ENCODE measurements at places on chromosomes 13 and 19. TPM values are rescaled to one million over a fixed set of nuclear protein-coding genes. Genes with fewer than 3 reads are reported as not detected.

- DNase-seq: no peak
Observed at GRCh38 chr13:110173247-110173818, 133.6 kb downstream of the COL4A1 start.

GRCh38 chr13:92255526-92255925 lies 857.1 kb downstream of the GPC5 start:
- DNase-seq: no peak

Gene CBY2
- total RNA-seq: not detected

Gene DCT
- total RNA-seq: 0.05 TPM

GRCh38 chr13:113267642-113268405 lies 29.2 kb upstream of the LAMP1 start:
- DNase-seq: no peak

DNA sequence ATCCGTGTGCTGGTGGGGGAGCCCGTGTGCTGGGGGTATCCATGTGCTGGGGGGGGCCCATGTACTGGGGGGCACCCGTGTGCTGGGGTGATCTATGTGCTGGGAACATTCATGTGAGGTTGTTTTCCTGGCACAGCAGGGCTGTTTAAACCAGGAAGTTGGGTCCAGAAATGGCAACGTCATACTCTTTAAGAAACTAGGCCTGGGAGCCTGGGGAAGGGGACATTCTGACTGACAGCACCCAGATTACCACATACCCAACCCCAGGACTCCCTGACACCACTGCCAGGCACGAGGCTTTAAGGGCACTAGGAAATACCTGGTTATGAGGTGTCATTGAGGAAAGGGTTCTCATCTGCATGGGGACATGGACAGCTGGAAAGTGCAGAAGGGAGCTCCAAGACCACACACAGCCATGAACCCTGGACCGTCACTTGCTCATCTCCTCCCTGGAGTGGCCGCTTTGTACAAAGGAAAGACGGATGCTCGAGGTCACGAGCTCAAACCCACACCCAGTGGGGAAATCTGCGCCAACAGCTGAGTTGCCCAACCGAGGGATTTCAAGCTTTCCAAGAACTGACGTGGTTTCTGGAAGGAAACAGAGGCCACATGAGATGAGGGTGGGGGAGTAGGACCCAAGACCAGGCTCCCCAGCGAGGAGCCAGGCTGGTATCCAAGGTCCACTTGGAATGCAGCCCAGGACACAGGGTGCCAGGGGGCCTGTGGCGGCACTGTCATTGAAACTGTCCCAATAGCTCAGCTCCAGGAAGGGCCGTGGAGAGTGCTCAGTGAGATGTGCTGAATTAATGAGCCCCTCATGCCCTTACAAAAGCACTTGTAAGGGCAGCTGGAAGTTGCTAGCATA lies 40.9 kb downstream of the RAB20 start:
- DNase-seq: no peak

- DNase-seq: no peak
Observed at GRCh38 chr19:6572217-6572616, 18.7 kb downstream of the CD70 start.

DNA sequence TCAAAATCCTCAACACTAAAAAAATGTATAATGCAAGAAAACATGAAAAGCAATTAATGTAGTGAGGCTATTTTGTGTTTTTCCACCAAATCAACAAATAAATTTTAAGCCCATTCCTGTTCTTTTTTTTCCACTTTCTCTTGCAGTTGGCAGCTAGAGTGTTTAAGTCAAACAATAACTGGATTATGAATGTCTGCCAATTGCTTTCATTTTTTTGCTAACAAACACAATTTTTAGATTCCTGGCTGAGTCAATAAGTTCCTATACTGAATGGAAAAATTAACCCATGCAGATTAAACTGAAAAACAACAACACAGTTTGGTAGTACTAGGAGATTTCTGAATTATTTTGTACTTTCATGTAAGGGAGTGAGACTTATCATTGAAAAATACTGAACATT lies 232.4 kb downstream of the SLITRK5 start:
- no peak for DNase-seq

Gene PCP2
- 1.5 TPM for total RNA-seq

Gene ERICH4
- total RNA-seq: not detected

- DNase-seq: no peak
Observed at GRCh38 chr13:33827139-33827538, 9.2 kb downstream of the RFC3 start.

DNA sequence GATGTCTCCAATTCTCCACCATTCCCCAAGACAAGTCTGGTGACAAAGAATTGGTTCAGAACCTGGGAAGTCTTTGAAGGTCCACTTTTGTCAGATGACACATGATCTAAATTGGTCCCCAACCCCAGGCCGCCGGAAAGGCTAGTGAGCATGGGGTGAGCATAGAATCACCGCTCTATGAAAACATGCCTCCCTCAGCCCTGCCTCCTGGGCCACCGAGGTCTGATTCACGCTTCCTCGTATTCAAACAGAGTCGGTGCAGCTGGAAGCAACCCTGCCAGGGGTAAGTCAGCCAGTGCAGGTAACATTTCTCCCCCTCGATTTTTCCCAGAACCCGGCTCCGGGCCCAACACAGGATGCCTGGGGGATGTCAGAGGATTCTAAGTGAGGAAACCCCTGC lies 33.9 kb upstream of the KLF2 start:
- no peak for DNase-seq

Gene DHPS
- total RNA-seq: 138 TPM
